ENCODE measurements at places on chromosomes 12 and 14.
A peak's percentile ranks its signal among the peaks of the same experiment; 100 is the strongest.

DNA sequence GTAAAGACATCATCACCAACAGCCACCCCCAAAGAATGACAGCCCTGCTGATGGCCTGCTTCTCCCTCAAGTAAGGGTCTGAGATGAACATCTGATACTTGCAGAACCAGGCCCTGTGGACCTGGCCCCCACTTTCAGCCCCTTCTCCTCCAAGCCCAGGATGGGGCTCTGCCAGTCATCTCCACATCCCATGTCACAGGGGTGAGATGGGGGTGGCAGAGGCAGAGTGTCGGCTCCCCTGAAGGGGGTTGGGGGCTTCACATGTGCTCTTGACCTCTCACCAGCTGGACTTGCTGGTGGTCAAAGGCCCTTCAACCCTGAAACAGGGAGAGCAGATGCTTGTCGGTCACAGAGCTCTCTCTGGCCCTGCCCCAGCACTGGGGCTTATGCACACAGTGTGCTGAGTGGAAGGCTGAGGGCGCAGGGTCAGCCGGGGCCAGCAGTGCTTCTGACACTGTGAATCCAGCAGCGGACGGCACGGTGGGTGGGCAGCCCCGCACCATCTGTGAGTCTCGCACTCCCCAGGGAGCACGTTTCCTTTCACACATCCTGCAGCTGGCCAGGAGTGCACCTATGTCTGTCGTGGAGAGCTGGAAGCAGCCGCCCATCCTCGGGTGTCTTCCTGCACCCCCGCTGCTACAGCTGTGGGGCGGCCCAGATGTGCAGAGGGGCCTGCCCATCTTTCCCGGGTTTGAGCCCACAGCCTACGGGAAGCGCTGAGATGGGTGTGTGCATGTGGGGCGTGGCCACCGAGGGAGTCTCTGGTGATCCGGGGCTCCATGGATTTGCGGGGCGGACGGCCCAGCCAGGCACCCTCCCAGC lies 94.3 kb downstream of the ADGRD1 start:
- DNase-seq, result no peak

GRCh38 chr14:74735125-74735524 lies 22.2 kb downstream of the FCF1 start:
- DNase-seq, result no peak

DNA sequence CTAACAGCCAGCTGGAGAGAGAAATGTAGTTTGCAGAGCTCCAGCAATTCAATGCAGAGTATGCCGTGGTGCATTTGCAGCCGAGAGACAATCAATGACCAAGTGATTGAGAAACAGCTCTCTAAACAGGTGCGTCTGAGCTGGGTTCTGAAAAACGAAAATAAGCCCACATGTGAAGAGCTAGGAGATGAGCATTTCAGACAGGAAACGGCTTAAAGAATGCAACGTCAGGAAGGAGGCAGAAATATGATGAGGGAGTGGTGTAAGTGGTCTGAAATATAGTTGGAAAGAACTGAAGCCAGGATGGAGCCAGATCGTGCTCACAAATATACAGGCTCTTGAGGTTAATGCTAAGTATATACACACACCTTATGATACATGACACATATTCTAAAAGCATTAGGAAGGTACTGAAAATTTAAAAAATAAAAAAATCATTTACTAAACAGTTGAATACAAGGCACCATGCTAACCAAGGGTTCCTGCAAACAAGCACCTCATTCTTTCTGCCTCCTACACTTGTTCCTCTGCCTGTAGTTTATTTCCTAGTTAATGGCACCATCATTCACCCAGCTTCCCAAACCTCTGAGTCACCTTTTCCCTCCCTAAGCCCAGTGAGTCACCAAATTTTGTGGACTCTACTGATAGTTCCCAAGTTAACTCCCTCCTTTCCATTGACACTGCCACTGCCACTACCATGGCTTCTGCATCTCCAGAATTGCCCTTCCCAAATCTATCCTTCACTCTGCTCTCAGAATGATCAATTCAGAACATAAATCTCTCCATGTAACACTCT lies 2.3 kb upstream of the GARIN2 start:
- DNase-seq, result no peak

- no peak for DNase-seq
Measured at GRCh38 chr12:89919241-89919906, 210.7 kb upstream of the ATP2B1 start.

DNA sequence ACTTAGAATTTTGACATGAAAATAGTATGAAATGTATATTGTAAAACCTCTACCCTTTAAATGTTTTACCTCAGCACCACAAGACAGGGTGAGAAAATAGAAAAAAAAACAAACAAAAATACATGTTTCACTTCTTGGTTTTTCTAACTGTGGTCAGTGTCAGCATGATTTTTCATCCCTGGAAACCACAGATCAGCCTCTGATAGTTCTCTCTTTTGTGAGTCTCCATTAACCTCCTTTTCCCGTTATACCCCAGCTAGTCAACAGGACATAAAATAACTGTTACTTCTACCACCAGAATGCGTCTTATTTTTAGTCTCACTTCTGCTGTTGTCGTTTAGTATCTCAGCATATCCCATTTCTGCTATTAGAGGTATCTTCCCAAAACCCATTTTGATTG lies 48.3 kb upstream of the KCNMB4 start:
- no peak for DNase-seq

DNA sequence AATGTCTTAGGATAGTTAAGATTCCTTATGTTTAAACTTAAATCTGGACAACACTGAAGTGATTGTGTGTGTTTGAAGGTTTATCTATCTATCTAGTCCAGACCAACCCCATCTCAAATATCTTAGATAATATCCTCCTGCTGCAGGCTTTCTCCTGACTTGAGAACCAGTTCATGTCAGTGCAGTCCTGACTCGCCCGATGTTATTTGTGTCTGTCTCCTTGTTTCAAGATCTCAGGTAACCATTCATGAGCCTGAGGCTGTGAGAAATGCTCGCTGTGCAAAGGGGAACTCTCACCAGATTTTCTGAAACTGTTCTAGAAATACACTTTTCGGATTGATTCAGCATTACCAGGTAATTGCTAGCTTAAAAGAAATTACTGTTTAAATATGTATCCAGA lies 356.2 kb downstream of the SNAPC1 start:
- DNase-seq, result no peak

DNA sequence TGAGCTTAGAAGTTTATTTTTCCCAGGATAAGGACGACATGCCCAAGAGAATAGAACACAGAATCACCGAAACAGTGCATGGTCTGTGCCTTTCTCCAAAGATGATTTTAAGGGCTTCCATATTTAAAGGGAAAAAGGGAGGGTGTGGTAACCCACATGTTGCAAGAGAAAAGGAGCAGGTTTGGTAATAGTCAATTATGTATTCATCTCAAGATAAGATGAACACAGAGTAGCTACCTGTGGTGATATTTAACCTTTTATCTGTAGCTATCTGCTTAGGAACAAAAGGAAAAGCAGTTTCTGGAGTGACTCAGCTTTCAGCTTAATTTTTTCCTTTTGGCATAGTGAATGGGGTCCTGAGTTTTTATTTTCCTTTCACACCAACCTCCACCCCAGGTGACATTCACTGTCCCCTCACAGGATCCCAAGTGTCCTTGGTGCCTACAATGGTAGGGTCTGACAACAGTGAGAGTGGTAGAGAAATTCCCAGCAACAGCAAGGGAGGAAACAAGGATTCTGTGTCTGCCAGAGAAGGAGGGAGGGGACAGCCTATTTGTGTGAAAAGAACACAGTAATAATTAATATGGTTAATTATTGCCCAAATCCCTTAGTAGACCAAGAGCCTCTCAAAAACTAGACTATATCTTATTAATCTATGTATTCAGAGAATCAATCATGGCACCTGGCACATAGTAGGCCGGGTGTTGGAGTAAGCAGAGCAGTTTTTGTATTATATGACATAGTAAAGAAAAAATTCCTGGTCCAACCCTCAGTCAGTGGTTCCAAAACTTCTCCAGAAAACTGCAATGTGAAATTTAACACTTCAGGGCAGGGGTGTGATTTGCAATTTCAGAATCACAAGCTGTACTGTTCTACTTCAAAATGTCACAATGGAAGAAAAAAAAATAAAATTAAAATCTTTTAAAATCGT lies 154.5 kb downstream of the PHLDA1 start:
- no peak for DNase-seq

- DNase-seq, result peak; percentile 49
Measured at GRCh38 chr12:89470741-89471509, 53.7 kb downstream of the GALNT4 start.

DNA sequence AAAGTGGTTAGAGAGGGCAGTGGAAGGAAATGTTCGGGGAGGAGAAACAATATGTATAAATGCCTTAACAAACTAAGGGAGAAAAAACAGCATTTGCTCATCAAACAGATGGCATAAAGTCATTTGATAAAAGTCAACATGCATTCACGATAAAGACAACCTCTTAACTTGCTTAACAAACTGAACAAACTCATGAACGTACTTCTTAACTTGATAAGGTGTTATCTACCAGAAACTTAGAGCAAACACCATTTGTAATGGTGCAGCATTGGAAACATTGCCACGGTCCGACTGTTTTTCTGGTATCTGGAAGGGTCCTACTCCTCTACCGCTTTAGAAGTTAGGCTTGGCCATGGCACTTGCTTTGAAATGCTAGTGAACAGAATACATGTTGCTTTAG lies 4.2 kb upstream of the RPS6KL1 start:
- DNase-seq, result no peak

GRCh38 chr12:114265036-114265435 lies 140.9 kb downstream of the TBX5 start:
- DNase-seq, result no peak

GRCh38 chr12:113184098-113184899 lies 979 bp downstream of the DDX54 start:
- no peak for DNase-seq

DNA sequence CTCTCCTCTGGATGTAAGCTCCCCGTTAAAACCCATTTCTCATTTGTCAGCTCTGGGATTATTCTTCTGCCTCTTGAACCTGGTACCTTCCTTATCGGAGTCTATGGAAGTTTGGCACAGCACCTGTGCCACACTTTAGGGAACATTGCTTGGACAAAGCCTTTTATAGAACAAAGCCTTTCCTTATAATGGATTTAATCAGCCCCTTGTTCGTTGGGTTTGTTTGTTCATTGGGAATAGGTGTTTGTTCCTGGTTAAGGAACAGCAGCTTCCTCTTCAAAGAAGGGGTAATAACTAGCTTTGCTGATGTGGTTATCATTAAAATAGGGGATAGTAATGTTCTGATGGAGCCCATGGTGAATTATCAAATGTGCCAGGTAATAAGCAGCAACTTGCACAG lies 70.4 kb downstream of the NRXN3 start:
- DNase-seq, result no peak

- no peak for DNase-seq
Measured at GRCh38 chr12:47360771-47361388, 281.1 kb upstream of the AMIGO2 start.

DNA sequence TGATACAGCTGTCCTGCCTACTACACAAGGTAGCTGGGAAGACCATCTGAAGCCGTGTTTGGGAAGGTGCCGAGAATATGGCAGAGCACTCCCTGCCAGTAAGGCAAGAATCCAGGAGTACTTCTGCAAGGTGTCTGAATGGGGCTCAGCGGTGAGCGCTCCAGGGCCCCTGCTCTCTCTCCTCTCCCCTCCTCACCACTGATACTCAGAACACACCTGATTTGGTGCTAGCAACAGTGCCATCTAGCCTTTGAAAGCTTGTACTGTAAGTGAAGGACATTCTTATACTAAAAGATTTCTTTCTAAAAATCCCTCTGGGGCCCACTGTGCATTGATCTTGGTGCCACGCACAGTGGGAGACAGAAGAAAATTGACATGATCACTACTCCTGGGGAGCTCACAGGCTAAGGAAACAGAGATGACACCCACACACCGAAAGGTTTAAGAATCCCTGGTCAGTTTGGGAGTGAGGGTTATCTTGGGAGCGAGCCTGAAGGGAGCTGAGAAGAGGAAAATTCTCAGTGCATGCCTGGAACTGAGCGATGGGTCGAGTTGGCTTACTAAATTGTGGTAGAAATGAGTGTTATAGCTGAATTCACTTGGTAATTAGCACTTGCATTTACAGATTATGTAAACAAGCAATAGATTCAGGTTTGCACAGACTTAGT lies 216.9 kb downstream of the NTF3 start:
- DNase-seq, result peak; percentile 49

- DNase-seq, result no peak
Measured at GRCh38 chr12:73726881-73727280, 810.8 kb upstream of the ATXN7L3B start.

DNA sequence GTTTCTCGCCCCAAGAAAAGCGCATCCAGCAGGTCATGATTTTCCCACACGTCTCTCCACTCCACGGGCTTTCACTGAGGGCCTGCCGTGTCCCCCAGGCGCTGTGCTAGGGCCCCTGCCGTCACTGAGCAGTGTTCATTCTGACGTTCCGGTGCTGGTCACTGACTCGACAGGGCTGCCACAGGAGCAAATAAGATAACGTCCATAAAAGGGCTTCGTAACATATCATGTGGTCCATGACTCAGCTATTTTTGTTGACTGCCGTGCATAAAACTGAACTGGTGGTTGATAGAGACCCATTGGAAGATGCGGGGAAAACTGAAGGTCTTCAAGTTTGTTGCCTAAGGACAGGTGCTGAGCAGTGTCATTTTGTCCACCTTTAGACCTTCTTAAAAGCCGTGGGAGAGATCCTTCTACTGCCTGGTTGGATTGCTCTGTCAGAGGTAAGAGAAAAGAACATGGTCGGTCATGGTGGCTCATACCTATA lies 46.3 kb downstream of the ADGRD1 start:
- no peak for DNase-seq

- DNase-seq, result no peak
Measured at GRCh38 chr14:103194256-103195045, 71.2 kb downstream of the TNFAIP2 start.

GRCh38 chr12:4308334-4308950 lies 12.6 kb upstream of the TIGAR start:
- no peak for DNase-seq

DNA sequence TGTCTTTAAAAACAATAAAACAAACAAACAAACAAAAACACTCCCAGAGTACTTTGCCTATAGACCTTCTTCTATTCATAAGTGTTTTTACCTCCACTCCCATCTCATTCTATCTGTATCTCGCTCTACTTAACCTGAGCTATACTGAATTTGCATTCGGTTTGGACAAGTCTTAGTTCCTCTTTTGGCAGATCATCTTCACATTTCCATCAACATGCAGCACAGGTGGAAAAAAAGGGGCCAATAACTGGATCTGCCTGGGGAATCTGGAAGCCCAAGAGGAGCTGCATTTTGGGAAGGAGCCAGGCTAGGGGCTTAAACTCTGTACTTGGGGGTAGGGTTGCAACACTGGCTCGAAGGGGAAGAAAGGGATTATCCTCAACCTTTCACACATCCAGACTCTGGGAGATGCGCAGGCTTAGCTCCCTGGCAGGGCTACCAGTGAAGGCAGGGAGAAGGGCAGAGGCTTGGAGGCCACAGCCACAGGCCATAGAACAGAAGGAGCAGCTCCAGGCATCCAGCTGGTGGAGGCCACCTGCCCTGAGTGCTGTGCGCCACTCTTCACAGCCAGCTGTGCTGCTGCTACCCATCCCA lies 4.1 kb downstream of the NINJ2 start:
- DNase-seq, result peak; percentile 3

GRCh38 chr12:132423251-132423819 lies 66.6 kb upstream of the FBRSL1 start:
- DNase-seq, result no peak
